ENCODE measurements at places on chromosomes 4 and X. TPM values are rescaled to one million over a fixed set of nuclear protein-coding genes. Genes with fewer than 3 reads are reported as not detected.

- no peak for DNase-seq
Measured at GRCh38 chr4:167906851-167907250, 185.5 kb upstream of the ANXA10 start.

- DNase-seq, result peak; percentile 57
Measured at GRCh38 chrX:38166478-38167083, 54.1 kb downstream of the SRPX start.

DNA sequence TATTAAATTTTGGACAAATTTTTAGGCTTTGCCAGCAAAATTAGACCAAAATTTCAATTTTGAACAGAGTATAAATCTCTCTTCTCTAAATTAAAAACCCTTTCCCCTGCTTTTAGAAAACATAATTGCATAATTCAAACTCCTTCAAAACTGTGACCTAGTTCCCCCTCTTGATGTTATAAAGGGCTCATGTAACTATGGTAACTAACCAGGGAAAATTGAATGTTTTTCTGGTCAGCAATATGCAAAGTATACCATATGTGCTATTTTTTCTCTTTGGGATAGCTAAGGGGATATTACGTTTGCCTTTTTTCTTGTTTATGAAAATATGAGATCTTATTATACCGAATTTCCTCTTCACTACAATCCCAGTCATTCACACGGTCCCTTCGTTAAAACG, 5.1 kb upstream of the ING2 start:
- DNase-seq, result no peak

GRCh38 chr4:79325864-79326328, at the start of gene NAA11:
Gene NAA11 (minus strand): TSS chr4:79326061. CDS start chr4:79325877, 184 bp downstream.
- no peak for DNase-seq

- DNase-seq, result no peak
Measured at GRCh38 chrX:2828959-2829411, 255 bp downstream of the GYG2 start.

DNA sequence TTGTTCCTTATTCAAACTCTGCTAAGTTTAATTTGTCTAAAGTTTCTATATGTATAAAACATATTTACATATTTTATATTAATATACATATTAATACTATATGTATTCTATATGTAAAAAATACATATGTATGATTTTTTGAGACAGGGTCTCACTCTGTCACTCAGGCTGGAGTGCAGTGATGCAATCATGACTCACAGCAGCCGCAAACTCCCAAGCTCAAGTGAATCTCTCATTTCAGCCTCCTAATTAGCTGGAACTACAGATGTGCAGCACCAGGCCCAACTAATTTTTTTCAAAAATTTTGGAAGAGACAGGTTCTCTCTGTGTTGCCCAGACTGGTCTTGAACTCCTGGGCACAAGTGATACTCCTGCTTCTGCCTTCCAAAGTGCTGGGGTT, 684.9 kb downstream of the TRAM1L1 start:
- DNase-seq, result no peak

TRPC5OS gene
- not detected for total RNA-seq

DNA sequence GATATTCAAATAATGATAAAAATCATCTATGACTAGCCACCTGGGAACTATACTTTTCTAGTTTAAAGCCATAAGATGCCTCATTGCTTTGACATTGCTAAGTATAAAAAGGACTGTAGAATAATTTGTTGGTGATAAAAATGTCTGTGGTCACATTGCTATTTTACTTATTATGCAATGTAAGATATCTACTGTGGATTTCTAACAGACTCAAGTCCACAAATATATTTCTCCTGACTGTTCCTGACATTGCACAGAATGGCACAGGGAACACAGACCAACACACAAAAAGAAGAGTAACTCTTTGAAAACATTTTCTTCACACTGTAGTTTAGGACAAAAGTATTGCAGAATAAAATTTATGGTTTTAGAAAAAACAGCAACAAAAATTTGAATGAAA, 2.2 kb upstream of the TMPRSS11E start:
- no peak for DNase-seq

Data from lung microvascular endothelial cell (primary cell).